ENCODE measurements at places on chromosomes 3 and 15.
A peak's percentile ranks its signal among the peaks of the same experiment; 100 is the strongest.

DNA sequence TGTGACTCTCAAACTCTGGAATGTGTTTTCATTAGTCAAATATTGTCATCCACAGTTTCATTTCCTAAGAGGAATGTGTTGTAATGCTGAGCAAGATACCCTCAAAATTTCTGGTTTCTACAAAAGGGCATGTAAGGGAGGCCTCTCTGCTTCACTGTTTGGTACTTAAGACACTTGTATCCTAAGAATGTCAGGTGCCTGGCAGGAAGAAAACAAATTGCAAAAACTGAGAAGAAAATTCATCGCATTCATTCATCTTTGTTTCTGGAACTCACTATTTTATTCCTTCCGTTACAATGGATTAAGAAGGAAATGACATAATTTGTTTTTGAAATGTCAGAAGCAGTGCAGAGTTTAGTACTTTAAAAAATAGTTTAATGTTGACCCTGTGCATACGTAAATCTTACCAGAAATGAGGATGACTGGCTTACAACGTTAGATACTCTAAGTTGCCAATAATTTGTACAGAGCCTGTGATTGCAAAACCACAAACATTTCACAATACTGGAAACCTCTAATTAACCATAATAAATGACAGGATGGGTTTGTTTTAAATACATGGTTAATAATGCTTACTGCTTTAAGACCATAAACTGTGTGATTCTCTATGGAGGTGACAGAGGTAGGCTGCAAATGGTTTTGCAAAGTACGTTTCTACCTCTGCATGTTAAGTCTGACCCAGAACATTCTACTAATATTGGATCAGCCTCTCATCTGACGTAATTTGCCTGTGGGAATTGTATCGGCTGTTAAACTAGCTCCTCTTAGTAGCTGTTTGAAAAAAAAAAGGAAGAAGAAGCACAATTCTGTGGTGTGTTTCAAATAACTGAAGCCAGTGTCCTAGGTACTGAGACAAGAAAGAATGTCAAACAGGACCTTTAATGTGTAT, 477.8 kb downstream of the RBMS3 start:
- no peak for DNase-seq

DNA sequence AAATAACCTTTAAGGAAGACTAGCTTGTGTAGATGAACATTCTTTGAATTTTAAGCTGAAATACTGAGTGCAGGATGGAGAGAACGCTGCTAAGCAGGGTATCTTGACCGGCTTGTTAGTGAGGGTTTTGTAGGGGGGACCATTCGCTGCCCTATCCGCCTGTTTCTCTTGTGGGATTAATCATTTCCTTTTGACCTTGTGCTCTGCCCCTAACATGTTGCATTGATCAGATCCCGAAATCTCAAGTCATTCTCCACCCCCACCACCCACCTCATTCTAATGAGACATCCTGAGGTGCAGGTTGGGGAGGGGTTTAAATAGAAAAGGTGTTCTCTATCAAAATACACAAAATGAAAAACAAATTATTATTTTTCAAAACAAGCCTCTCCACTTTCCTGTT, 32.8 kb downstream of the TRIM71 start:
- DNase-seq: no peak

DNA sequence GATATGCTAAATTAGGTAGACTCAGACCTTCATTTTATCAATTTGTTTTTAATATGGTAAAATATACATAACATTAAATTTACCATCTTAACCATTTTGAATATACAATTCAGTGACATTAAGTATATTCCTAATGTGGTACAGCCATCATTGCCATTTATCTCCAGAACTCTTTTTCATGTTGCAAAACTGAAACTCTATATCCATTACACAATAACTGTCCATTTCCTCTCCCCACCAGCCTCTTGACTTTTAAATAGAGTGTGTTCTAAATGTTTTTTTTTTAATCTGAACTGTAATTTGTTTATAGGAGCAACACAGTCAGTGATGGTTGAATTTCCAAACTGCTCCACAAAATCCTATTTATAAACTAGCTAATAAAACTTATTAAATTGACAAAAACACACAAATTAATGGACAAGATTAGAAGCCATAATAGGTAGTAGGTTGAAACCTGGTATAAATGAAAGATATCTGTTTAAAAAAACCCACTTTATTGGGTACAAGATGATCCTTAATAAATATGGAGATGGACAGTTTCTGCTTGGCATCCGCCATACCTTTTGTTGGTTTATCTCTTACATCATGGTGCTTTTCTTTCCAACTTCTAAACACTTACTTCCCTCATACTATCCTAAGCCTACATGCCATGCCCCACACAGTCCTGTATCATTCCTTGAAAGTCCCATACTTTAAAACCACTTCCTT, 142.4 kb downstream of the ZPLD1 start:
- no peak for DNase-seq

GRCh38 chr3:17775073-17775472, 32.6 kb upstream of the TBC1D5 start:
- no peak for DNase-seq

GRCh38 chr15:62382046-62382445, 217.0 kb upstream of the C2CD4B start:
- no peak for DNase-seq

DNA sequence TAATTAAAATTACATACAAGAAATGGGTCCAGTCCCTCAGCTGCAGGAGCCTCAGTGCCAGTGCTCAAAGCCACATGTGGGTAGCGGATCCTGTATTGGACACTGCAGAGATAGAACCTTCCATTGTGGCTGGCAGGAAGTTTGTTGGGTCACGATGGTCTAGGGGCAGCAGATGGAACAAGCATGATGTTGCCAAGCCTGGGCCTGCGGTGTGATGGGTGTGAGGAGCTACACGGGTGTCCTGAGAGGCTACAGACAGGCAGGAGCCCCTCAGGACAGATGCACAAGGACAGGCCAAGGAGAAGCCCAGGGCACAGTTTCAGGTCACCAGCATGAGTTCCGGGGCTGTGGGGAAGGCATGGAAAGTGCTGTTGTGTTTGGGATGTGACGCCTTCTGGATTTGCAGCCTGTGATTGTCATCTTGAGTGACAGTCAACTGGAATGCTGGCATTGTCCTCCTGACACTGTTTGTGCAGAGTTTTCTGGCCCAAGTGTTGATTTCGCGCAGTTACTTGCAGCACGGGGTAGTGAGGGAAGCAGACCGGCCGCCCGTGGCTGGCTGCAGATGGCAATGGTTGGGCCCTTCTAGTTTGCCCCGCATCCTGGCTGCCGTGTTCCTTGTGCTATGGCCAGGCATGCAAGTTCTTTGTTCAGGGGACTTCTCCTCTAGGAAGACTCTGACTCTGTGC, 177.1 kb downstream of the NSMCE3 start:
- DNase-seq: no peak

- no peak for DNase-seq
Measured at GRCh38 chr15:49467746-49468480, 44.9 kb downstream of the FGF7 start.

- DNase-seq: peak; percentile 76
Measured at GRCh38 chr3:16600780-16601536, 4.3 kb downstream of the DAZL start.

DNA sequence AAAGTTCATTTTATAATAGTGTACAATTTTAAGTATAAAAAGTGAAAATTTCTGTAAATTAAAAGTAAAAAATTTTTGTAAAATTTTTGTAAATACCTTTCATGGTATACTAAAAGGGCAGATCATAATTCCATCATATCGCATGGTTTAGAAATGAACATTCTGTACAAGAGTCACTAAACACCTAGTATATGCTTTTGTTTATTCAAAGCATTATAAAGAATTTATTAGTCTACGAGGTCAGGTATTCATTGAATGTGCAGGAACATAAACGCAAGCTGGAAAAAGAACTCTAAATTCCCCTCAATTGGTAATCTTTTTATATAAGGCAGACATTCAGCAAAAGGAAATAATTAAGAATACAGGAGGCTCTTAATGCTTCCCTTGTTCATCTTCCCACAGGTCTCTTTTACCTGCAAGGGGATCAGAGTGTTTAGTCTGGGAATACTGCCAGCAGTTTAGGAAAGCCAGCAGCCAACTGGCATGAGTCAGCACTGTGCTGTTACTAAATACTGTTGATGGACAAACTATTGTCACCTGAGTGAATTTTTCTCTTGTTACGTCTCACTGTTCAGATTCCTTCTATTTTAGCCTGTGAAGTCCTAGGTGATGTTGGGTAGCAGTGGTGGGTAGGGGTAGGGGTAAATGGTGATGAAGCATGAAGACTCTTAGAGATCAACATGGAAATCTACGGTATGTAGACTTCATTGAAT, 70.1 kb downstream of the UQCC5 start:
- DNase-seq: no peak

DNA sequence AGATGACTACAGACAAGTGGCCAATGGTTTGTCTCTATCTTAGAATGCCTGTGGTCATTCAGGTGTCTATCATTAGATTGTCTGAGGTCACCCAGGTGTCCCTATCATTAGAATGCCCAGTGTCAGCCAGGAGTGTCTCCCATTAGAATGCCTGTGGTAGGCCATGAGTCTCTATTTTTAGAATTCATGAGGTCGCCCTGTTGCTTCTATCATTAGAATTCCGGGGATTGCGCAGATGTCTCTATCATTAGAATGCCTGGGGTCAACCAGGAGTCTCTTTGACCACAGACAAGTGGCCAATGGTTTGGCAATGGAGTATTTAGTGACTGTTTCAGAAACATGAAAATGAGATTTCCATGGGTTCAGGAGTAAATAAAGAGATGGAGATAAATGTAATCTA, 7.6 kb downstream of the RTP2 start:
- DNase-seq: no peak

DNA sequence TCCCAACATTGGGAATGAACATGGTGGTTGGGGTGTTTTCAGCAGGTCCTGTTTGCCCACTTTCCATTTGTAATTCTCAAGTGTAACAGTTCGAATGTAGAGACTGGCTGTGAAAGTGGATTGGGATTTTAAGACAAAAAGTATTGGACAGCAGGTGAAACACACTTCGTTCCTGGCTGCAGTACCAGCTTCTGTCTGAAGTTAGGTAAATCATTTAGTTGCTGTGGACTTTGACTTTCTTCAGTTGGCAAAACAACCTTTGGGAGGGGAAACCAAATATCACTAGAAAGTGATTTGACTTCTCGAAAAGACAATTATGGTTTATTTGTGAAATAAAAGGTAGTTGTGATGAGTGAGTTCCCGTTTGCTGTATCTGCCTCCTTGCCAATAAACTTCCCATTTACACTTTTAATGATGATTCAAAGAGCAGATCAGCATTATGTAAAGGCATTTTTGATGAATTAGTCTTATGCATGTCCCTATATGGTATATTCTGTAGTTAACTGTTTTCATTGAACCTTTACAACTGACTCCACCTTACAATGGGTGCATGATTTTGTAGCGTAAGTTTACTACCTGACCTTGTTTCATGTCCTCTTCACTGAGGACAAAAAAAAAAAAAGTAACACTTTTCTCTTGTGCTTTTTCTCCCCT, 34.0 kb downstream of the FNDC3B start:
- DNase-seq: no peak

DNA sequence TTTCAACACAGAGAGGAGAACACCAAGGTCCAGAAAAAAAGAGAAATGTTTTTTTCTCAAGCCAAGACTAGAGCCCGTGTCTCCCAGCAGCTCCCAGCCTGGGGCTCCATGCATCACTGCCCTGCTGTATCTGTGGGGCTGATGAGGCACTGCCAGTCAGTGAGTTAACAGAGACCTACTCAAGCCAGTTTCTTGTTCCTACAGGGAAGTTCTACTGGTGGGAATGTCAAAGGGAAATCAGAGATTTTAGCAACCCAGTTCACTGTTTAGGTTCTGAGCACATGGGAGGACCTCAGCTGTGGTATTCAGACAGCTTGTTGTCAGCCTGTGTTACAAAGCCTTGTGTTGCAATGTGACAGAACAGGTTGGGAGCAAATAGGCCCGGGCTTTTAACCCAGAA, 234.3 kb downstream of the TLE3 start:
- DNase-seq: no peak

DNA sequence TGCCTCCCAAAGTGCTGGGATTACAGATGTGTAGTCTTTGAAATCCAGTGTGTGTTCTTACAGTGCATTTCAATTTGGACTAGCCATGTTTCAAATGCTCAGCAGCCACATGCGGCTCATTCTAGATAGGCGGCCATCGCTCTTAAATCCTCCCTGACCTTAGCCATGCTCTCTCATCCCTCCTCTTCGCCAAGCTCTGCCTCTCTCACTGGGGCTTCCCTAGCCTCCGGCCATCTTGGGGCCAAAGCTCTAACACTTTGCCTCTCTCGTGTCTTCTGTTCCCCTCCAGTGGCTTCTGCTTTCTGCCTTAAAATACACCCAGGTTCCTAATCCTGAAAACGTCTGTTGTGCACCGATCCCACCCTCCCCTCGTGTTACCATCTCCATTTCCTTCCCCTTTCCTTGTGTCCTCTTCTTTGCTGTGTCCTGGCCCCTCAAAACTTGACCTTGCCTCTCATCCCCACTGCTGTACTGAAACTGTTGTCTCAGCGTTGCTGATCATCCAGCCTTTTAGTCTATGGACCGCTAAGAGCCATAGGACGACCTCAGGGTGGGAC, 1.4 kb upstream of the GHRL start:
- DNase-seq: no peak

DNA sequence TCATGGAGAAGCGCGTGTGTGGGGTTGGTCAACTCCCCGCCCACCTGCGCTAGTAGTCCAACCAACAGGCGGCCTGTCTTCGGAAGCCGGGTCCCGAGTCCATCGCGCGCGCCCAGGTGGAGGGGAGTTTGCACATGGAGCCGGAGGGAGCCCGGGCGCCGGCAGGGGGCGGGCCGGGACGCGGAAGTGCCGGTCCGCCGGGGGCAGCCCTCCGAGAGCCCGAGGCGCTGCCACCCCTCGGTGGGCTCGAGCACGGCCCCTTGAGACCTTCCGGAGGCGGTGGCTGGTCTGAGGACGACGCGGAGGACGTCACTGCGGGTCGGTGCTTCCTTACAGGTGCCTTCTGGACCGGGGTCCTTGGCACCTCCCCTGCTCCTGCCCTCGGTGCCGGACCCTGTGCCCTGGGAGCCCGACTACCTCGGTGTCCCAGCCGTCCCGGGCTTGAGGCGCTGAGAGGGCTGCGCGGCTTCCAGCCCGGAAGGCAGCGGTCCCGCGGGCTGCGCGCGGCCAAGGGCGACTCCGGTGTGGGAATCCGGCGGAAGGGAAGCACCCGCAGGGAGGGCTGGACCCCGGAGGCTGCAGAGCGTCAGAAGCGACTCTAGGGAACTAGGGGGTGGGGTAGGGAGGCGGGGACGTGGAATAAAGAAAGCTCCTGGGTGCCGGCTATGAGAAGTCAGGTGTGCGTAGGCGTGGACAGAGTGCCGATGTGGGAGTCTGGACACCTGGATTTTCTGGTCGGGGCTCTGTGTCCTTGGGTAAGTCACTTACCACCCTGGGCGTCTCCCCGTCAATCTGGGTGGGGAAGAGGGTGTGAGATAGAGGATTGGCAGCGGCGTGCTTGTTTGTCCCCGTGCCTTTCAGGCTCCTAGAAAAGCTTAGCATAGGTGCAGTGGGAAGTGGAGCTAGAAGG, 212.3 kb downstream of the FGF12 start:
- no peak for DNase-seq

GRCh38 chr3:149609595-149609994, 48.2 kb downstream of the WWTR1 start:
- no peak for DNase-seq

GRCh38 chr3:8470801-8471200, 30.8 kb upstream of the LMCD1 start:
- no peak for DNase-seq

Measured in activated T-helper 1 cell treated with anti-CD3 and anti-CD28 coated beads, Interleukin-2, amount 50 U/mL, for 16 hours (primary cell).